Head of caudate nucleus (tissue), 42 donors: ENCODE measurements at places on chromosomes 3 and 15.

DNA sequence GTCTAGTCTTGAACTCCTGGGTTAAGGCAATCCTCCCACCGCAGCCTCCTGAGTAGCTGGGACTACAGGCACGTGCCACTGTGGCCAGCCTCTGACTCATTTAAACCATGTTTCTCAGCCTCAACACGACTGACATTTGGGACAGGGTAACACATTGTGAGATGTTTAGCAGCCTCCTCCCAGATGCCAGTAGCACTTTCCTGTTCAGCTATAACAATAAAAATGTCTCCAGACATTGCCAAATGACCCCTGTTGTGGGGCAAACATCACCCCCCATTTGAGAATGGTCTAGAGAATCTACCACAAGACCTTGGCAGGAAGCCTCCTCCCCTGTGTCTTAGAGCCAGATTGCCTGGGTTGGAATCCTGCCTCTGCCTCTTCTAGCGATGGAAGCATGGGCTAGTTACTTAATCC is 8.4 kb downstream of the TMEM40 start:
- DNase-seq: no peak

GRCh38 chr15:65339920-65340319 is 35.4 kb downstream of the RNU5B-1 start:
- DNase-seq: no peak

DNA sequence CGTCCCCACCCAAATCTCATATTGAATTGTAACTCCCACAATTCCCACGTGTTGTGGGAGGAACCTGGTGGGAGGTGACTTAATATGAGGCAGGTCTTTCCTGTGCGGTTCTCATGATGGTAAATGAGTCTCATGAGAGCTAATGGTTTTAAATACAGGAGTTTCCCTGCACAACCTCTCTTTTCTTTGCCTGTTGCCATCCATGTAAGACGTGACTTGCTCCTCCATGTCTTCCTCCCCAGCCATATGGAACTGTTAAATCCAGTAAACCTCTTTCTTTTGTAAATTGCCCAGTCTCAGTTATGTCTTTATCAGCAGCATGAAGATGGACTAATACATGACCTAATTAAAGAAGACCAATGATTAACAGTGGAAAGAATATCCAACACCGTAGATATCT is 56.6 kb downstream of the SSR3 start:
- no peak for DNase-seq

DNA sequence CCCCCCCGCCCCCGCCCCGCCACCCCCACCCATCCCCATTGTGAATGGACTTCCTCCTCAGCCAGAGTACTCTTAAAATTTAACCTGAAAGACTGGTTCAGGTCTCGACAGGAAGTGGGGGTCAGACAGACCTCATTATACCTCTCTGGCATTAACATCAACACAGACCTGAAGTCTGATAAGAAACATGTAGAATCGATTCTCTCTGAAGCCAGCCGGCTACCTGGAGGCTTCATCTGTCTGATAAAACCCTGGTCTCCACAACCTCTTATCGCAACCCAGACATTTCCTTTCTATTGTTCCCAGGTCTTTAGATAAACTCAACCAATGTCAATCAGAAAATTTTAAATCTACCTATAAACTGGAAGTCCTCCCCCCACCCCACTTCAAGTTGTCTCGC is 42.6 kb downstream of the SLCO2A1 start:
- no peak for DNase-seq

DNA sequence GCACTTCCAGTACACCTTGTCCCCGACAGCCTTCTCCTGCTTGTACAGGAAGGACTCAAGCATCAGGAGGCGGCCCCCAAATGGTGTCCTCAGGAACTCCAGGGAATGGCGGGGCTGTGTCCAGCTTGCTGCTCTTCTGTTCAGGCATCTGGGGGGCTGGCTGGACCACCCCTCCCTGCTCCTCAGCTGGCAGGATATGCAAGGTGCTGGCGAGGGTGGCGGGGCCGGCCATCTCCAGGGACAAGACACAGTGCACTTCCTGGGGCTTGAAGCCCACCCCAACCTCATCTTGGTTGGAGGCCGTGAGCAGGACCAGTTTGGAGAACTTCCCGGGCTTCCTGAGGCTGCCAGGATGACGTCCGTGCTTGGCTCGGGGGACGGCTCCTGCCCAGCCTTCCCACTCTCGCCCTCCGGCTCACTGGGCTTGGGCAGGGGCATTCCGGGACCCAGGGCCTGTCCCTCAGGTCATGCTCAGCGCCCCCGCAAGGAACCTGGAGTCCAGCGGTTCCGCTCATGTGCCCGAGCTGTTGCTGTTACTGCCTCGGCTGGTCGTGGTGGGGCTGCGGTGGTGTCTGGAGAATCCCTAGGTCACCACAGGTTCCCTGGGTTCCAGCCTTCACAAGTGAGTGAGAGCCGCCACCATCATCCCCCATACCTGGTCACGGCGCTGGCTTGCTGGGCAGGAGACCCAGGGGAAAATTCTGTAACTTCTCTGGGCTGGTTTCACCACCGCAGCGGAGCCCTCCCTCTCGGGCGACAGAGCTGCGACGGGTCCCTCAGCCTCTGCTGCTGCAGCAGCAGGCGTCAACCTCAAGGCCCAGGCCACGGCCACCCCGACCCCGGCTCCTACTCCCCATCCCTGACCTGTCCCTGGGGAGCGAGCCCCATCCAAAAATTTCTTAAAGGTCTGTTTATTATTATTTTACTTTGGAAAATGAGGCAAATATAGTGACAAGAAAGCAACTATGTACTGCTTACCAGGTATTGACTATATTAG is 82.8 kb upstream of the FXR1 start:
- no peak for DNase-seq

DNA sequence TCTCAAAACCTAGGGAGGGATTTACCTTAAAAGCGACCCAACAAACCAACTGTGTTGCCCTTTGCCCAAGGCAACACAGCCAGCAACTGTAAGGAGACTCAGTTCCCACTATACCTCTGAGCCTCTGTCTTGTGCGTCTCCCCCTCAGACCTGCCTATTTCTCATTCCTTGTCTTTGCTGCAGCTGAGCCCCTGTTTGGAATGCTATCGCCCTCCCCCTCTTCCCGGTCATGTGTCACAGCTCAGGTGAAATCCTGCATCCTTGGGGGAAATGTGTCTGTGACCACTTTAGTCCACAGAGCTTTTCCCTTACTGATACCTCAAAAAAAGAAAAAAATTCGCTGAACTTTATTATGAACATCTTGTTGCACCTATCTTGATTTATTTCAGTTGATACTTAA is 52.0 kb upstream of the LRIG1 start:
- no peak for DNase-seq

DNA sequence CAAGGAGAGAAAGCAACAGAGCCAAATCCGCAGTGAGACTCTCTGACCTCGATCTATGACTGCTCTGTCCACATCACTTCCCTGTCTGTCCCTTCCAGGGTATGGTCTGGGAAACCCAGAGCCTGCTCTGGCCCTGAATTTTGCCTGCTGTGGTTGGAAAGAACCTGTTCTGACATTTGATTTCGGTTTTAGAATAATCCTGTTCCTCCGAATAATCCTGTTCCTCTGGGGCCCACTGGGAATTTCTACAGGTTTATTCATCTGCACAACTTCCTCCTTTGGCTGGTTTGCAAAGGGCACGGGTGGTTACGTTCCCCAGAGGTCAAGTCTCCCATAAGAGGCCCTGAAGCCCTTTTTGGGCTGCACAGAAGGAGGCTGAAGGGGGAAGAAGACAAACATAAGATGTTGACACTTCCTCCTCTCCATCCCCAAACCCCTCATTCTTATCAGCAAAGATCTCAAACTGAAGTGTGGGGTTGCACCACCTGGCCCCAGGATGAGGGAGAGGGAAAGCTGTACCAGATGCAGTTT is 10.6 kb downstream of the LAMP3 start:
- no peak for DNase-seq

DNA sequence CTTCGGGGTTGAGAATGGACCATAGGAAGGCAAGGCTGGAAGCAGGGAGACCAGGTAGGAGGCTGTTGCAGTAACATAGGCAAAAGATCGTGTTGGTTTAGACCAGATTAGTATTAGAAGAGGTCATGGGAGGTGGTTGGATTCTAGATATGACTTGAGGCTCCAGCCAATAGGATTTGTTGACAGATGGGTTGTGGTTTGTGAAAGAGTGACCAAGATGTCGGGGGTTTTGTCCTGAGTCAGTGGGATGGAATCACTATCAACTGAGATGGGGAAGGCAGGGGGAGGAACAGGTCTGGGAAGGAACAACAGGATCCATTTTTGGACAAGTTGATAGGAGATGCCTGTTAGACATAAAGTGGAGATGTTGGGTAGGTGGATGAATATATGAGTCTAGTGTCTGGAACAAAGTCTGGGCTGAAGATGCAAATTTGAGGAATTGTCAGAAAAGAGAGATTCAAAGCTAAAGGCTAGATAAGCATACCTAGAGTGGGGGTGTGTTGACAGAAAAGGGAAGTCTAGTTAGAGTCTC is 95.5 kb upstream of the NPHP3 start:
- DNase-seq: no peak

- no peak for DNase-seq
Measured at GRCh38 chr15:78290222-78290621, 9.2 kb downstream of the SKIC8 start.

DNA sequence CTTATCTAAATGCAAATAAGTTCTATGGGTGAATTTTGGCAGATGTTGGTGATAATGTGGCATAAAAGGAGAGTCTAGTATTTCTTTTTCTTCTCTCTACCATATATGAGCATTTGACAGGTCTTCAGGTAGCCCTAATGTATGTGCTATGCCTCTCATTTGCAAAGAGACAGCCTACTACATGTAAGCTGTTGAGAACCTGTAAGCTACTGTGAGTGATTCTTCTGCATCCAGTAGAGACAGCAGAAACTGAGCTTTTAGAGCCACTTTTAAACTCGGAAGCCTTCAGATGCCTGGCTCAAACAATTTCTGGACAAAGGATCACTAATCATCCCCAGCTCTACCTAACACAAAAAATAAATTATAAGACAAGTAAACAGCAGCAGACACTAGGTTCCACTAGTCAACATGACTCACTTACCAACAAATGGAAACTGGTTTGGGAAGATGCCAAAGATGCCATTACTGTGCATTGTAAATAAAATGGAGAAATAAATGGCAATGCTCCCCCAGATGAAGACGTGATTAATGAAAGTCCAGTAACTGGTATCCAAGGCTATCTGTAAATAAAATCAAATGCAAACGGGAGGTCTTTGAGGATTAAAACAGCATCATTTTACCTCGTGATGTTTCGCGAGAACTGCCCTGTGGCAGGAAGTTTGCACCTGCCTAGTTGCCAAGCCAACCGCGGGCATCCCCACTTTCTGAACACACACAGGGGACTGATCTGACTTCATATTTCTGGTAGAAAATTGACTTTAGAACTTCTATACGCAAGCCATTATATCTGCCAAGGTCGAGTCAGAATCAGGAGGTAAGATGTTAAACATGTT is 245.3 kb downstream of the DTWD1 start:
- DNase-seq: no peak

- no peak for DNase-seq
Measured at GRCh38 chr3:42339321-42339720, 71.1 kb downstream of the LYZL4 start.

- no peak for DNase-seq
Measured at GRCh38 chr15:69849232-69849610, 248.5 kb downstream of the TLE3 start.

DNA sequence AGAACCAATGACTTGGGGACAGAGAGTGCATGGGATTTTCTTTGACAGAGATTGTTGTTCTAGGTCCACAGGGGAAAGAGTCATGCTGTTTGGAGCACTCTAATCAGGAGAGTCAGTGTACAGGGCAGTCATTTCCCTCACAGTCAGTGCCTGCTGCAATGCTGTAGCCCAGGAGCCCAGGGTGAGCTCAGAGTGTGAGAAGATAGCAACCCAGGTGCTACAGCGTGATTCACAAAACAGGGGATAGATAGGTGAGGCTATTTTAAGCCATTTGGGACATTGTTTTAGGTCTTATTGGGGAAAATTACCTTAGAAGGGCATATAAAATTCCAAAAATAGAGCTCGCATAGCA is 37.3 kb downstream of the LNP1 start:
- DNase-seq: no peak

DNA sequence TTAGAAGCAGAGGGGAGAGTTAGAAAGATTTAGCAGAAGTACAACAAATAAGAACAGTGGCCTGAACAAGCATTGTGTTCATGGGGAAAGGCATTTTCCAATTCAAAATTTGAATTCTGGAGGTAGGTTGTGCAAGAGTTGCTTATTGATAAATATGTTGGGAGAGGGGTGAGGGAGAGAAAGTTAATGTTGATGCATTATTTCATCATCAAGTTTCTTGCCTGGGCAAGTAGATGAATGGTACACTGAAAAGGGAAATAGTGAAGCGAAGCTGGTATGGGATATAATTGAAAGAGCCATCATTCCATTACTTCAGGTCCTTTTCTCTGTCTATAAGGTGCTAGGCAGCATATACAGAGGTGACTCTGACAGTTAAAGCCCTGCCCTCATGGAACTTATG is 288.9 kb upstream of the GBE1 start:
- DNase-seq: no peak

GRCh38 chr3:177333533-177334520 is 136.5 kb upstream of the TBL1XR1 start:
- no peak for DNase-seq

GRCh38 chr15:49308686-49309085 is 114.4 kb upstream of the FGF7 start:
- no peak for DNase-seq

GRCh38 chr3:124826703-124827102 is 60.5 kb downstream of the ITGB5 start:
- peak; percentile 47 for DNase-seq

GRCh38 chr3:77079988-77080610 is 40.2 kb downstream of the ROBO2 start:
- DNase-seq: no peak

GRCh38 chr15:79700951-79701480 is 195.8 kb downstream of the MTHFS start:
- DNase-seq: no peak

DNA sequence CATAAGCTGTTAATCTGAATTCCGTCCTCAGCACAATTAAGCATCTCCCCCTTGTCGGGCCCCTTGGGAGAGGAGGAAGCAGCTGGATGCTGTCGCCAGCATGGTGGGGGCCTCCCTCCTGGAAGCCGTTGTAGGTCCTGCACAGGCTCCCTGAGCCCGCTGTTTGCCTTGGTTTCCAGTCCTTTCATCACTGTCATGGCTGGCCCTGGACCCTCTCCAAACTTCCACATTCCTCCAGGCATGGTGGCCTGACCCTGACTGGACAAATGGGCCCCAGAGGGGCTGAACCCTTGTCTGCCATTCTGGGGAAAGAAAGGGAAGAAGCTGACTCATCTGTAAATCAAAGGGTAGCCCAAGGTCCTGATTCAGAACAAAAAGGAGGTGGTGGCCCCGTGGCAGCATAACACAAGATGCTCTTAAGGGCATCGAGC is 300.5 kb upstream of the LRRFIP2 start:
- DNase-seq: no peak

DNA sequence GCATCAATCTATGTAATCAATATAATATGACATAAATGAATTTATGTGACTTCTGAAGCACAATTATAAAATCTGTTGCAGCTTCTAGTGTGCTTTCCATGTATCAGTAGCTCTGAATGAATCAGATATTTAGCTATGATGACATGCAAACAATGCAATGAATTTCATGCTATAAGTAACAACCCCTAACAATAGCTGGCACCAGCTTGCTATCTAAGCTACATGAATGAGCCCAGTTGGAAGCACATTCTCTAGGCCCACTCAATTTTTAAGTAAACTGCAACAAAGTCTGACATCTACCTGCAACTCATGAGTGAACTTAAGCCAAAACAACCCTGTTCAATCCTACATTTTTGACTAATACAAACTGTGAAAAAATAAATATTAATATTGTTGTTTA is 507.3 kb upstream of the ROBO1 start:
- DNase-seq: no peak
